ENCODE measurements at places on chromosomes 7 and 10. TPM values are rescaled to one million over a fixed set of nuclear protein-coding genes. Genes with fewer than 3 reads are reported as not detected.

Gene UPF2
- total RNA-seq: 29.0 TPM

GRCh38 chr7:78794101-78794500 lies 659.4 kb downstream of the MAGI2 start:
- no peak for DNase-seq

GRCh38 chr7:6278749-6279310 lies 6.4 kb upstream of the CYTH3 start:
- no peak for DNase-seq

GRCh38 chr10:4720463-4720862 lies 105.5 kb upstream of the AKR1E2 start:
- DNase-seq: no peak

Gene ELFN1
- total RNA-seq: 1.2 TPM

DNA sequence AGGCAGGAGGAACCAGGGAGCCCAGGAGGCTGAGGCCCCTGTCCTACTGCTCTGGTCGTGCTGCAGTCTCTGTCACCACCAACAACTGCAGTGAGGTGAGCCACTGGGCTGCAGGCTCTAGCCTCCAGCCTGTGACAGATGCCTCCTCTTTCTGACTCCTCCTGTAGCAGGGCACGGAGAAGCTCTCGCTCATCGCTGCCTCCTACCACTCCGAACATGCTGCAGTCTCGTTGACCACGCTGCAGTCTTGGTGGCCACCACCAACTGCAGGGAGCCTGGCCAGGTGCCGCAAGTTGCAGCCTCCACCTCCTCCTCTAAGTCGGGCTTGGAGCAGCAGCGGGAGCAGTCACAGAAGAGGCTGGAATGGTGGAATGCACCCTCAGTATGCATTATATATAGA lies 22.1 kb upstream of the VOPP1 start:
- no peak for DNase-seq

DNA sequence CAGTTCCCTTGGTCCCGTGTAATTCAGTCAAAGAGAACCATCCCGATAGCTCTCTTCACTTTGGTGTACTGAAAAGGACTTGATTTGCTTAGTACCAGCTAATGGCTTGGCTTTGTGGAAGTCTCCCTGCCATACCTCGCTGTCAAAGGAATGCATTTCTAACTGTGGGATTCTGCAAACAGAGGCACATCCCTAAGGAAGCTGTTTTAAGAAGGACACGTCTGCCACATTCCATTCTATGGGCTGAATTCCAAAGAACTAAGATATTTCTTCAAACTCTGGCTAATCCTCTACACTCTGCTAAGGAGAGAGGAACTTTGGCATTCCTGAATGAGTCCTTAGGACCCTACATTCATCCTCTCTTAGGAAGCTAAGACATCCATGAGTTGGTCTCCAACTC lies 327.9 kb downstream of the SFMBT2 start:
- no peak for DNase-seq

GRCh38 chr7:5692845-5693278 lies 88.6 kb downstream of the RNF216 start:
- DNase-seq: no peak

Gene NUTM2D
- total RNA-seq: not detected

- no peak for DNase-seq
Measured at GRCh38 chr10:90614631-90615030, 243.2 kb downstream of the HTR7 start.

Gene OR2A5
- total RNA-seq: not detected

DNA sequence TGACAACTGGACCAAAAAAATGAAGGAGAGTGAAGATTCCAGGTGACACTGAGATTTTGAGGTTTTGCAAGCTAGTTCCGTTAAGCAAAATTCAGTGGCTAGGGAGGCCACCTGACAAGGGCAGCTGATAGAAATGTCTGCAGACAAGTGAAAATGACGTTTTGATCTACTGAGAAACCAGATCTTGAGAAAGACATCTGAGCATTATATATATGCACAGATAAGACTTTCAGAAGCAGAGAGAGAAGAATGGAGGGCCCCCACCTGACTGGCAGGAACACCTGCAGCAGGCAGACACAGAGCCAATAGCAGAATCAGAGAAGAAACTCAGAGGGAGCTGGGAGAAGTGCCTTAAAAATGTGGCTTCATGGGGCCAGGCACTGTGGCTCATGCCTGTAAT lies 76.1 kb upstream of the LRGUK start:
- no peak for DNase-seq

Gene SH2D4B
- total RNA-seq: not detected

GRCh38 chr10:86400705-86401587 lies 34.4 kb upstream of the GRID1 start:
- DNase-seq: peak; percentile 43

GRCh38 chr7:37332243-37333016 lies 116.2 kb downstream of the ELMO1 start:
- no peak for DNase-seq

GRCh38 chr10:86374664-86375063 lies 8.1 kb upstream of the GRID1 start:
- peak; percentile 5 for DNase-seq

Gene MINDY4
- total RNA-seq: 15.0 TPM

Gene ITPRIP
- 25.9 TPM for total RNA-seq

DNA sequence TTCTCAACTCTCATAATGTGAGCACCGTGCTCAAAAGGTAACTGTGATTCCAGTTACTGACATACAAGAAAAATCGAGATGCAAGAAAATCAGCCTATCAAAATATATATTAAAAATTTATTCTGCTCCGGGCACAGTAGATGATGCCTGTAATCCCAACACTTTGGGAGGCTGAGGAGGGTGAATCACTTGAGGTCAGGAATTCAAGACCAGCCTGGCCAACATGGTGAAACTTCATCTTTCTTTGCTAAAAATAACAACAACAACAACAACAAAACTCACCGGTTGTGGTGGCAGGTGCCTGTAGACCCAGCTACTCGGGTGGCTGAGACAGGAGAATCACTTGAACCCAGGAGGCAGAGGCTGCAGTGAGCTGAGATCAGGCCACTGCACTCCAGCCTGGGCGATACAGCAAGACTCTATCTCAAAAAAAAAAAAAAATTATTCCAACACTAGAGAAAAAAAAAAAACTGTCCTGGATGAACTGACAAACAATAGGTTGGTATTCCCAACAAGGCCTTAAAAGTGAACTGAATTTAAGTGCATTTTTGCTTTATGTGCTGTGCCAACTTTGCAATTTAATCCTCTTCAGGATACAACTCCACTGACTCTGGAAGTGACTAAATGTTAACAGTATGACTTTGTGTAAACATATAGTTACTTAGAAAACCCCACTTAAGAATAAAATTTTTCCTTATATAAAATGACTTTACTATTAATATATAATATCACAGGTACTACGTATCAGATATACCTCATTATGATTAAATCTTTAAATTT lies 51.1 kb downstream of the JMJD1C start:
- no peak for DNase-seq

Gene PIP
- total RNA-seq: not detected

DNA sequence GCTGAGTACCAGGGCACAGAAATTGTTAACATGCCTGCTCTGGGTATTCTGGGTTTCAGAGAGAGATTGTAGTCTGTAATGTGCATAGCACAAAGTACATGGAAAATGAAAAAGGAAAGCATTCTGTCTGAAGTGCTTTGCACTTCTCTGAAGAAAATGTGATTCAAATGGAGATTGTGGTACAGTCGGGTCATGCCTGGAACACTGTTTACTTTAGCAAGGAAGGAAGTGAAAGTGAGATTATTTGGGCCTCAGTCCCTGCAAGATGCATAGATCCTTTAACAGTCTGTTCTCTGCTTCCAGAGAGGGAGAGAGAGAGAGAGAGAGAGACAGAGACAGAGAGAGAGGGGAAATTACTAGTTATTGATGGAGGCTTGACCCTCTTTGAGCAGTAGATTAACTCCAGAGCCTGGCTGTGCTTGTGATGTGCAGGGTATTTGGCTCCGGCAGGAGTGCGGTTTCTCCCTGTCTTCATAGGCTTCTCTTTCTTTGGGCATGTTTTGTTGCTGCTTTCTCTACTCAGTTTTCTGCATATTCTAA lies 5.4 kb downstream of the VWC2 start:
- no peak for DNase-seq

GRCh38 chr7:101104193-101104713 lies 19.0 kb downstream of the TRIM56 start:
- DNase-seq: no peak

GRCh38 chr10:95183271-95184230 lies 10.5 kb upstream of the ACSM6 start:
- peak; percentile 78 for DNase-seq

- DNase-seq: no peak
Measured at GRCh38 chr10:84825330-84825729, 496.9 kb downstream of the CCSER2 start.

Gene HOGA1
- 0.26 TPM for total RNA-seq

- DNase-seq: no peak
Measured at GRCh38 chr10:8049865-8050555, 4.5 kb upstream of the GATA3 start.

DNA sequence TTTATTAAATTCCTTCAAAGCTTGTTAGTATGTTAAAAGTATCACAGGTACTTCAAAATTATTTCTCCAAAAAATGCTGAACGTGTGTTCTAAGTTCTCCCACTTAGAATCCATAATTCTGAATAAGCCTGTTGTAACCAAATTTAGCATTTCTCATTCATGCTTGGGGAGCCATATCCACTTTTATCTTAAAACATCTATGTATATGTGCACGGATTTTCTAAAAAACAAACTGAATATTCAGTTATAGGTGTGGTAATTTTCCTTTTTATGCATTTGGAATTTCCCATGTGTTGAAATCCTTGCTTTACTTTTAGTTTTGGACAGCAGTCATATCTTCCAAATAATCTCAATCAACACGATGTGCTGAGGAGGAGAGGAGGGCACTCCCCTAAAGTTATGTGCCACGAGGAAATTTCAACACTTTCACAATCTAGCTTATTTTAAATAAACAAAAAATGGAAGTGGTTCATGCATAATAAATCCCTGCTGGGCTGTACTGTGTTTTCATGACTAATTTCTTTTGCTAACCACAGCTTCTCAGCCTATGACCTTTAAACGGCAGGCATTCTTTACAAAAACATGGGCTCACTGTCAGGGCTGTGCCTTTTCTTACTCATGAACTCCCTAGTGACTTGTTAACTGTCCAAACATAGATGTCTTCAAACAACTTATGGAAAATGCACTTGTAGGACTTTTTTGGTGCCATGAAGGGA lies 380.3 kb upstream of the SEMA3C start:
- DNase-seq: no peak

Gene NUTM2A
- total RNA-seq: 1.2 TPM

DNA sequence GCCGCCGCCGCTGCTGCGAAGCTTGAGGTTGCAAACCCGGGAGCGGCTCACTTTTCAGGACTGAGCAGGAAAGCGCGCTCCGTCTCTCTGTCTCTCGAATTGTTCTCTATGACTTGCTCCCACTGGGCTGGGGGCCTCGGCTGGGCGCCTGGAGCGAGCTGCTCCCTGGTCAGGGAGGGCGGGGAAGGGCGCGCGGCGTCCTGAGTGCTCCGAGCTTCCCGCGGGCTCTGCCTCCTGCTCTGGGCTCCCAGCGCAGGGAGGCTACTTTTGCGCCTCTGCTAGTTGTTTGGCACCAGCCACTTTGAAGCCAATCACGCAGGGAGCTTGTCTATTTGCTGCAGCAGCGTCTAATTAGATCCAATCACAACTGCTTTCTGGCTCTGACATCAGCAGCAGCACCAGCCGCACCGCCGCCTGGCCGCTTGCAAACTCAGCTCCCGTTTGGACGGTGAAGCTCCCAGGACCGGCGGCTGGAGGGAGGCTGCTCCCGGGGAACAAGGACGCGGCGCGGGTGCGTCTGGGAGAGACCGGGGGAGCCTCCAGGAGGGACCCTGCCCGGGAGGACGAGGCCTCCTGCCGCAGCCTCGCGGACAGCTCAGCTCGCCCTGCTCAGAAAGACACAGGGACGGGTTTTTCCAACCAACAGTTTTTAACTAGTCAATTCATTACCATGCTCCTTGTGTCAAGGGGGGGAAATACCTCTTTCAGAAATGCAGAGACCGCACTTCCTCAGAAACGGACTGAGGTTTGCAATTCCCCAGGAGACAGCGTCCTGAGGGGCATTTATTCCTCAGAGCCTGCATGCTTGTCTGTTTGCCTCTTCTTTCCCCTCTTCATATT lies at the start of gene ADARB2:
ADARB2 (minus strand) TSS at position 304 of the 840 bp plus-strand sequence.
- DNase-seq: no peak

GRCh38 chr10:88881922-88882645 lies 2.0 kb downstream of the STAMBPL1 start:
- no peak for DNase-seq

GRCh38 chr10:33334153-33334804 lies at the start of gene NRP1:
Gene NRP1 (minus strand): TSS chr10:33334667. CDS start chr10:33334382, 285 bp downstream.
- peak; percentile 27 for DNase-seq

DNA sequence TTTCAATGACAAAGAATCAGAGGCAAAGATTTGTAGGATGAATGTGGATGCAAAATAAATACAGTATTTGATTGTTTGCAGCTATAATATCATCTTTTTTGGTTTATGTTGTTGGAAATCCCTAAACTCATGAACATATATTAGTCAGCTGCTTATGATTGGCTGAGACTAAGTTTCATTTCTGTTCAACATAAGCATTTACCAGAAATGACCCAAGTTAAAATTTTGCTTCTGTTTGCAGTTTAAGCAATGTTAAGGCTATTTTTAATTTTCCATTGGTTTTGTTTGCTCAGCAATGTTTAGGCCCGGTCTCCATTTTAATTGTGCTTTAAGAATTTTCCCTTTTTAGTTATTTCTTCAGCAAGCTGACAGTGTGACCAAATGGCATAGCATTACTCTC lies 22.0 kb downstream of the GIMAP6 start:
- no peak for DNase-seq

GRCh38 chr7:113283861-113284260 lies 165.5 kb upstream of the SMIM30 start:
- no peak for DNase-seq

GRCh38 chr7:26356929-26357798 lies 65.5 kb downstream of the SNX10 start:
- DNase-seq: no peak

Gene PRPS1L1
- total RNA-seq: not detected

Gene TAS2R16
- not detected for total RNA-seq

DNA sequence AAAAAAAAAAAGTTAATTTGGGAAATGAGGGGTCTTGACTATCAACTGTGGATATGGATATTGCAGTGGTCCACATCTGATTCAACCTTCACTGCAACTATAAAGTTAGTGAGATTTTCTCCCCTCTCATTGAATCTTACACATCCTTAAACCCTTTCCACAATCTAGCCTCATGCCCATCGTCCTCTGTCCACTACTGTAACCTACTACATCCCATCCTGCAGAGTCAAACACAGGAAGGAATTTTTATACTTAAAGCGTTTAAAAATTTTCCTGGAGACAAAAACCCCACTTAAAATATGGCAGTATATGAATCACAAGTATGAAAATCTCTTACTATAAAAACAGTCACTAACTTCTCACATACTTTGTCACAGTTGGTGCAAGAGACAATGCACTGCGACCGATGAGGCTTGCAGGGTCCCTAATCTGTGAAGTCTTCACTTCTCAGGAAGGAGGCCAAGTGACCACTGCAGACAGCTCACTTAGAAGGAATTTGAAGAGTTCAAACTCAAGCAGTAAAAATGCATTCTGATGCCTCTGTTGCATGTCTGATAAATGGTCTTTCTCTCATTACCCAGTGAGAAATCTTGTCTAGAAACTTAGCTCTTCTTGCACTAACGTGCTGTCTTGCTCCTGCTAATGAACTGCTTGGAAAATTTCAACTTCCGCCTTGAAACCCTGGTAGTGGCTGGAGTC lies 50.3 kb upstream of the ST8SIA6 start:
- DNase-seq: no peak

GRCh38 chr7:69597278-69598076 lies 798 bp upstream of the AUTS2 start:
- peak; percentile 53 for DNase-seq

GRCh38 chr10:72330069-72330426 lies 24.7 kb downstream of the DNAJB12 start:
- DNase-seq: no peak
